ENCODE measurements at places on chromosomes 1 and 21.

GRCh38 chr1:179810367-179810715 is 67.2 kb downstream of the FAM163A start:
- DNase-seq = no peak

GRCh38 chr1:110880708-110881374 is 7.9 kb downstream of the CD53 start:
- peak; percentile 73 for DNase-seq

DNA sequence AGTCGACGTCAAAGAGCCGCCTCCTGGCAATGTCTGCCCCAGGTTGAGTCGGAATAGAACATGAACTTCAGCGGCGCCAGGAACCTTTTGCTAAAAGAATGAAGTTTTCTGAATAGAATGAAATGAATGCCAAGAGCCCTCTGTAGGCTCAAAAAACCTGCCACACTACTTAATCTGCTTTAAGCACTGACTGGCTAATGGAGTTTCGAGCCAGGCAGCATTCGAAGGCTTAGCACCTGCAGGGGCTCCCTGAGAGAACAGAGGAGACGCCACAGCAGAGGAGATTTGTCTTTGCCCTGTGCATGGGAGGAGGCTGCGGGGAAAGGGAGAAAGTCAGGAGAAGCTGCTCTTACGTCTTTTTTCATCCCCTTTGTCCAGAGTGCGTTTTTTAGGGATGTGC is 641.7 kb downstream of the AJAP1 start:
- no peak for DNase-seq

- no peak for DNase-seq
Measured at GRCh38 chr1:228456252-228457016, 30.7 kb upstream of the RNF187 start.

DNA sequence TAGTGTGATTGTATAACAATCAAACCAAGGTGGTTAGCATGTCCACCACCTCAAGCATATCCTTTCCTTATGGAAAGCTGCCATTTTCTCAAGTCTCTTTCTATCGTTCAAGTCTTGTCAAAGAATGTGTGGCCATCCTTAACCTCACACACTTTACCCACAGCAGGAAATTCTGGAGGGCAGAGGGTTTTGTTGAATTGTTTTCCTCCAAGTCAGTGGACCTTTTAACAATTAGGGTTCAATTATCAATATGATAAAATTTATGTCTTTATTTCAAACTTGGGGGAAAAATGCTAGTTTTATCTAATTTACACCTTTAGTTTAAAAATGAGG is 14.2 kb upstream of the PTPRC start:
- no peak for DNase-seq

GRCh38 chr1:171355727-171356126 is 41.7 kb downstream of the FMO4 start:
- no peak for DNase-seq

DNA sequence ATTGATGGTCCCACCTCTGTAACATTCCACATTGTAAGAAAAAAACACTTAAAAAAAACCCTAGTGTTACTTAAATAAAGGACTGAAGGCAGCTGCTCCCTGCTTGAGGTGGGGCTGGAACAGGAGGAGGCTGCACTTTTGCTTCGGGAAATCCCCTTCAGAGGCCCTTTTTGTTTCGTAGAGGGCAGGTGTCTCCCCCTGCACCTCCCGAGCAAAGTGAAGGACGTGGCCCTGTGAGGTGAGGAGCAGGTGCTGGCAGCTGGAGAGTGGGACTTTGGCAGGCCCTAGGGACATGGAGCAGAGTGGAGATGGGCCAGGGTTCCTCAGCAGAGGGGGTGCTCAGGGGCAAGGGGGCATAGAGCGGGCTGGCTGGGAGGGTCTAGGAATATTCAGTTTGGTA is 33.4 kb upstream of the WNT4 start:
- DNase-seq = no peak

DNA sequence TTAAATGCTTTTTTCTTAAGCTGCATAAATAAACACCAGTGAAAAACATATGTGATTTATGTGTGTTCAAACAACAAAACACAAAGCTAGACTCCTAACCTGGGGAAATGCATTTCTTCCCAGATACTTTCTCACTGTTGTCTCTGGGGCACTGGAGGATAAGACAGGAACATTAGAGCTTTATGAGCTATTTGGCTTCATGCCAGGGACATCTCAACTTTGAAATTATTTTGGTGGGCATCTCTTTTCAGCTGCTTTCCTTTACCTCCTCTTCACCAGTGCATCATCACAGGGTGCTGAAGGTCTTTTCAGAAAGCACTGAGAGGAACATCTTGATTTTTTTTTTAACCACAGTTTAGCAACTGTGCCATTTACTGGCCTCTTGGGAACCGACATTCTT is 212.9 kb downstream of the DNM3 start:
- DNase-seq = no peak

DNA sequence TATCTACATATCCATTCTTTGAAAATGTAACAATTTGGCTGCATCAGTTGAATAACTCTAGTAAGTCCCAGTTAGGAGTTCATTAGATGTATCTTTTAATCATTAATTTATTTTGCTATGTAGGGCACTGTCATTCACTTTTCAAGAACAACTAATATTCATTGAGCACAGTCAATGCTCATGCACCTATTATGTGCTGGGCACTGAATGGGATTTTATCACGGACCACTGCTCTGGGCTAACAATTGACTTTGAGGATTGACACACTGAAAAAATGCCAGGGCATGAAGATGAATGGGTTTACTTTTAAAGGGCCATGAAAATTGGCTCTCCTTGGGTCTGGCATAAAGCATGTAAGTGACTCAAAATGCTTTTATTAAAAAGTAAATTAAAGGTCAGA is 375.2 kb downstream of the PLPP3 start:
- no peak for DNase-seq
